ENCODE measurements at places on chromosomes 11 and 22.

- no peak for DNase-seq
These were observed 35.0 kb downstream of the HIRA start for GRCh38 chr22:19396561-19396933.

DNA sequence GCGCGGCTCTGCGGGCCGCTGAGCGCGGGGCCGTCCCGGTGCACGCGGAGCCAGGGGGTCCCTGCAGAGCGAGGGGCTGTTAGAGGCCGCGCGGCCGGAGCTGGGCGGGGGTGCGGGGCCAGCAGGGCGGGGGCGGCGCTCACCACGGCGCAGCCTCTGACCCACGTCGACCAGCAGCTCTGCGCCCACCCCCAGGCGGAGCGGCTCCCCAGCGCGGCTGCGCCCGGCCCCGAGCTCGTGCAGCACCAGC lies 385 bp upstream of the SCO2 start:
- no peak for DNase-seq

DNA sequence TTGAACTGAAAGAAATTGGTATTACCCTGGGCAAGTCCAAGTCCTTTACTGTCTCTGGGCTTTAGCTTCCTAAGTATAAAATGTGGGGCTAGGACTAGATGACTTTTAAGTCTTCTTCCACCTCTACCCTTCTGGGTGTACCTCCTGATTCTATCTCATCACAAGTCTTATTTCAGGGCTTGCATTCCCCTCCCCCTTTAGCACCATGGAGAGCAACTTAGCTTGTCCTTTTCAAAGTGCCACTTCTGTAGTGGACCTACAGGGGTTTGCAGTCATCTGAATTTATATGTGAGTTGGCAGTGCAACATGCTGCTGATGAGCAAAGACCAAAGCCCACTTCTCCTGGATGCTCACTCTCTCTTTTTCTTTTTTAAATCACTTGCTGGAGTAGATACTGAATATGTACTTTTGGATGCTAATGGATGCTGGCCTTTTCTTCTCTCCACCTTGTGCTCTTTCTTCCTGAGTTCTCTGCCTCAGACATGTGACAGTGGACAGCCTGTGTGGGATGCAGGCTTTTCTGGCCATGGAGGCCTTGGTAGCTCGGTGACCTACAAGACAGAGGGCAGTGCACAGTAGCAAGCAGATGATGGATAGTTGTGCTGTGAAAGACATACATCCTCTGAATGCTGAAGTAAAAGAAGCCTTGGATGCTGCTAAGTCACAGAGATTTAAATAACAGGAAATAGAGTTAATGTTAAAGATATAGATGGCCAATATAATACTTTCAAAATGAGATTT lies 185.0 kb downstream of the NELL1 start:
- peak; percentile 3 for DNase-seq

- no peak for DNase-seq
These were observed 12.4 kb downstream of the SEC14L3 start for GRCh38 chr22:30459181-30460052.

DNA sequence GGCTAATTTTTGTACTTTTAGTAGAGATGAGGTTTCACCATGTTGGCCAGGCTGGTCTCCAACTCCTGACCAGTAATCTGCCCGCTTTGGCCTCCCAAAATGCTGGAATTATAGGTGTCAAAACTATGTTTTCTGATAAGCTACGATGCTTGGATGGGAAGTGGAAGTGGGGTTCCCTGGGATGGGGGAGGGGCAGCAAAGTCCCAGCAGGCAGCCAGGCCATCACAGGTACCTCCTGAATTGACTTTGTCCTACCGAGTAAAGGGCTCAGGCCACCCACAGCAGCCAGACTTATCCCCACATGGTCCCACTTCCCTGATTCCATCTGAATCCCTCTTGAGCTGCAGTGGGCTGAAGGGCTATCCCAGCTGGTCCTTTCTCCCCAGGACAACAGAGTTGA lies 6.9 kb downstream of the FTH1 start:
- no peak for DNase-seq

GRCh38 chr22:40412441-40412840 lies 42.0 kb downstream of the SGSM3 start:
- no peak for DNase-seq

GRCh38 chr22:46070803-46071450 lies 79.4 kb upstream of the PPARA start:
- peak; percentile 94 for DNase-seq

DNA sequence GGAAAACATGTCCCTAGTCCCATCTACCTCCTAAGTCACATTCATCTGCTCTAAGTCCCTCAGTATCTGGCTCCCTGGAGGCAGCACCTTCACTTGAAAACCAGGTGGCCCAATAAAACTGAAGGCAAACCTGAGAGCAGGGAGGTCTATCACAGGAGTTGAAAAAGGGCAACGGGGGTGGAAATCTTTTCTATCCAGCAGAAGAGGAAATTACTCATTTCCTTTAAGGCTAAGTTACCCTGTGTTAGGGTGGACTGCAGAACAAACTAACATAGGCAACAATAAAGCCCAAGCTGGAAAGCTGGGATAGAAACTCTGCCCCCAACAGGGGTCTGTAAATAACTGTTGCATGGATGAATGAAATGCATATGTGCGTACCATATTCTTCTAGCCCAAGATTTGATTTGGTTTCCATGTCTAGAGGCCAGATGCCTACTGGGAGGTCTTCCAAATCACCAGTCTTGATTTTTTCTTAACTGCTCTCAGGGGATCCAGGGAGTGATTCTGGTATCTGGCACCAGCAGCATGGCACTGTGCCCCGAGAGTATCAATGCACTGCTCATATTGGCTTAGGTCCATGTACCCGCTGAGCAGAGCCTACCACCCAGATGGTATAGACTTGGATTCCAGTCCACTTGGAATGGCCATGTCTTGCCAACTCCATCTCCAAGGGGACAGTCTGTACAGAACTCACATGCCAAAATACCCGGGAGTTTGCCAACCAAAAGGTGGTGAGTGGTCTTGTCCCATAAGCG lies 350.0 kb upstream of the NCAM1 start:
- DNase-seq: no peak

- peak; percentile 10 for DNase-seq
These were observed 1079.7 kb upstream of the TENM4 start for GRCh38 chr11:80520507-80520887.

GRCh38 chr11:77789061-77789730 lies 31.3 kb downstream of the RSF1 start:
- DNase-seq: no peak

- DNase-seq: peak; percentile 50
These were observed 52.0 kb downstream of the KCNJ1 start for GRCh38 chr11:128814856-128815705.

DNA sequence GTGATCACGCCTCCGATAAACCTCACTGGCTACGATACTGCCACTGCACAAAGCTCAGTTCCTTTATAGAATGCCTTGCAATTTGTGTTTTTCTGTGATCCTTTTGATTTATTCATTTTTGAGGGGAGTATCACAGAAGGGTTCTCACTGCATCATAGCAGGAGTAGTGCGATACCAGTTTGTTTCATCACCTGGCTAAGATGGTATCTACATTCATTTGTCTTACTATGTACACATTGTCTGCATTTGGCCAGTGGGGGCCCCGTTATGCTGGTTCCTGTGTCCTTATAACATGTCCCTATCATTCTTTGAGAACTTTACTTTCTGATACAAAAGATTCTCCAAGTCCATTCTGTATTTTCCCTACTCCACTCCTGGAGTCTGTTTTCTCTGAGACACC lies 44.6 kb downstream of the APLP2 start:
- DNase-seq: no peak

- DNase-seq: no peak
These were observed 1140.3 kb downstream of the TBC1D22A start for GRCh38 chr22:47902646-47903180.

GRCh38 chr11:11569936-11570491 lies 51.8 kb downstream of the GALNT18 start:
- peak; percentile 37 for DNase-seq

DNA sequence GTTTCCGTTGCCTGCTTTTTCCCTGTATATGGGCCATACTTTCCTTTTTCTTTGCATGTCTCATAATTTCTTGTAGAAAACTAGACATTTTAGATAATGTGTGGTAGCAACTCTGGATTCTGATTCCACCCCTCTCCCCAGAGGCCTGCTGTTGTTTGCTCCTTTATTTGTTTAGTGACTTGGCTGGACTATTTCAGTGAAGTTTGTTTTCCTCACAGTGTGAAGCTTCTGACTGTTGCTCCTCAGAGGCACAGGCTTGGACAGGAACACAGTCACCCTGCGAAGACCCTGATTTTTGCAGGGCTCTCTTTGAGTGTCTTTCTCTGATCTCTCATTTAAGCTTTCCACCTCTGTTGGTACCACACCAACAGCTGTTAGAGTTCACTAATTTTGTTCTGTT lies 72.5 kb downstream of the SWAP70 start:
- no peak for DNase-seq

- DNase-seq: no peak
These were observed 4.1 kb upstream of the MGAT3 start for GRCh38 chr22:39452740-39453040.

DNA sequence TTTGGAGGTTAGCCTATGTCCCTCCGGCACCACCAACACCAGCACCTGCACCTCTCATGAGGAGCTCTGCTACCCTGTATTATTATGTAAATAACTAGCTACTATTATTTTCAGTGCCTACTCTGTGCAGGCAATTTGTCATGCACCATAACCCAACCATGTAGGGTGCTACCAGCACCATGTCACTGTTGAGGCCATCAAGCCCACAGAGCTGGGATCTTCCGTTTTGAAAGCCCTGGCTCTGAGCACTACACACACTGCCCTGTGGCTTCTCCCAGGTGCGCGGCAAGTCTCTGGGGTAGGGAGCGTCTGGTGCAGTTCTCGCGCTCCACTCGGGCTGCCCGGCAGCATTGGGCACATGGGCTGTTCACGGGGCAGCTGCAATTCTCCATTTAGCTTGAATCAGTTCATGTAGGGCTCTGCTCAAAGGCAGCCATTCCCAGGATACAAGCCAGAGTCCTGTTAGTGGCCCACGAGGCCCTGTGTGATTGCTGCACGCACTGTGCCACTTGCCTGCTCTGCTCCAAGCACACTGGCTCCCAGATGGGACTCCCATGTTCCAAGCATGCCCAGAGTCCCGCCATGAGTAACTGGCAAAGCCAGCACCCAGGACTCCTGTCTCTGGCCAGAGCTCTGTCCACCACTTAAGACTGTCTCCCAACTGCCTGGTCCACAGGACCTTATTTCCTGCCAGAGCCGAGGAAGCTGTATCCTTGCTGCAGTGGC lies 42.5 kb upstream of the CDON start:
- no peak for DNase-seq

GRCh38 chr11:69888483-69889181 lies 69.4 kb upstream of the FGF3 start:
- DNase-seq: peak; percentile 60

GRCh38 chr11:115874843-115875242 lies 370.6 kb upstream of the CADM1 start:
- DNase-seq: no peak

GRCh38 chr11:9222654-9223053 lies 42.5 kb downstream of the DENND5A start:
- no peak for DNase-seq

- DNase-seq: peak; percentile 32
These were observed 171.9 kb downstream of the SHANK2 start for GRCh38 chr11:71080239-71081097.

DNA sequence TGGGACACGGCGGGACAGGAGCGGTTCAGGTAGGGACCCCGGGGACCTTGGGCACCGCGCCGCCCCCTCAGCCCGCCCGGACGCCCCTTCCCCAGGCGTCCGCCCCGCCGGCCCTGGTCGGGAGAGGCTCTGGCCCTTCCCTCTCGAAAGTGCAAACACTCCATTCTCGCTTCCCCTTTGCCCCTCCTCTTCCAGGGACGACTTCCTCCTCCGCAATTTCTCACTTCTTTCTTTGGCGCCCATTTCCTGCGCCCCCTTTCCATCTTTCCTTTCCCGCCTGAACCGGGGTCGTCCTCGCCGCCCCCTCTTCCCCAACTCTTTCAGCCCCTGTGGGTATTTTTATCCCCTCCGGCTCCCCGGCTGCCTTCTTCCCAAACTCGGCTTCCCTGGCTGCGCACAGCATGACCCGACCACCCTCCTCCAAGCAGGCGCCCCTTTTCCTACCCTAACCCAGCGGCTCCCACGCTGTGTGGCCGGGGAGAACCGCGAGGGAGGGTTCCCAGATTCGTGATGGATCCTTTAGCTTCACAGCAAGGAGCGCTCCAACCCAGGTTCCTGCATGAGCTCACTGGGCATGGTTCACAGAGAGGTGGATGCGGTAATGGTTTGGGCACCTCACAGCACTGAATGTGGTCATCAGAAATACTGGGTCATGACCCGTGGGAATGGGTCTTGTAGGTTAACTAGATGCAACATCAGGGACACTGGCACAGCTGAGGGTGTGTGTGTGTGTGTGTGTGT lies 689 bp downstream of the RAB39A start:
- DNase-seq: no peak

GRCh38 chr11:65771589-65772112 lies 9.1 kb downstream of the AP5B1 start:
- DNase-seq: no peak

DNA sequence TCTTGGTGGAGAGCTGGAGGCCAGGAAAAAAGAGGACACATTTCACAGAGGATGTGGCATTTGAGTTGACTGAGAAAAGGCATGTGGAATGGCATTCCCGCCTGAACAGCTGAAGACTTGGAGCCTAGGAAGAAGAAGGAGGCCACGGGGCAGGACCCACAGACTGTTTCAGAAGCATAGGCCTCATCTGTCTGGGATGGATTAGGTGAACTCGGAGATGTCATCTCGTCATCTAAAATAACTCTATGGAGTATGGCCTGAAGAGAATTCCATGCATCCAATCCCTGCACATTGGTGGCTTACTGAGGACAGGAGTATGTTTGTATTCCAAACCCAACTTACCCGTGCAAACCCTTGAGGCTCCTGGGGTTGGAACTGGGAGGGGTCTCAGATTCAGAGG lies 16.4 kb downstream of the SPATA19 start:
- DNase-seq: no peak
